ENCODE measurements at places on chromosomes 2 and 18. TPM values are rescaled to one million over a fixed set of nuclear protein-coding genes. Genes with fewer than 3 reads are reported as not detected.
A peak's percentile ranks its signal among the peaks of the same experiment; 100 is the strongest.

DNA sequence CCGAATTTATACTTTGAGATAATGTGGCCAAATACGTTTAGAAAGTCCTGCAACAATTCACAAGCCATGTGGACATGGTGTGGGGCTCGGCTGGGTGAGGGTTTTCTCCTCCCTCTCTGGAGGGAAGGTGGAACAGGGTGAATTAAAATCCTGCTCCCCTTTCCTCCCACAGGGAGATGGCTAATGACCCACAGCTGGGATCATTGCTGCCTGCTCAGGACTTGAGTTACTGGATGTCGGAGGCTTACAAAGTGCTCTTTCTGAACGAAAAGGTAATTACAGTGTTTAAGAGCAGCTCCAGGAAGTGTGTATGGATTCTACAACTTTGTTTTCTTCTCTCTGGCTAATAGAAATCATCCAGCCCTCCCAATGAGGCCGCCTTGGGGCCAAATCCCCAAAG, 97.9 kb upstream of the ALKAL2 start:
- H3K27ac ChIP-seq, result no peak overlapping the region
- no peak overlapping the region for H3K4me3 ChIP-seq
- no peaks in the 10 kb centered on the region for H3K27me3 ChIP-seq
- DNase-seq, result no peak
- H3K4me1 ChIP-seq, result no peaks in the 10 kb centered on the region
- no peaks in the 10 kb centered on the region for H3K36me3 ChIP-seq

DNA sequence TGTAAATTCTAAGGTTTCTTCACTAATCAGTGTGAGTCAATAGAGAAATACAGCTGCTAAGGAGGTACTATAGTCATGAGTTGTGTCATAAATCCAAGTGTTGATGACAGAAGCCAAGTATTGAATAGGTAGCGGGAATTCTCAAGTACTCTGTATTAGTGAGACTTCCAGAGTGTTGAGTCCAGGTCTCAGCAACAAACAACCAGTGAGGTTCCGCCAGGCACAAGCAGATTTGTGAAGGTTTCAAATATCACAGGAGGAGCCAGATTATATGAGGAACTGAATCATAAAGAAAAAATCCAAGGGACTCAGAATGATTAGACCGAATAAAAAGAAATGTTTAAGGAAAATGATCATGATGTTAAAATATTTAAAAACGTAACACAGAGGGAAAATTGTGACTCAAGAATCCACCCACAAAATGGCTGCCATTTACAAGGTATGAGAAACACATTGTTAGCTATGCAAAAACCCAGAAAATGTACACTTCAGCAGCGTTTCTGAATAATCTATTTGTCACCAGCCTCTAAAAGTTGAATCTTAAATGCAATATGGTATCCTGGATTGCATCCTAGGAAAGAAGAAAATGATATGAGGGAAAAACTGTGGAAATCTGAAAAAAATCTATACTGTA, 27.3 kb upstream of the EVA1A start:
- no peaks in the 10 kb centered on the region for H3K36me3 ChIP-seq
- H3K27me3 ChIP-seq, result peaks cover 23% of the 10 kb centered on the region
- no peak overlapping the region for H3K4me3 ChIP-seq
- no peak for DNase-seq

GRCh38 chr2:237978058-237978712, 11.4 kb downstream of the UBE2F start:
- DNase-seq, result no peak
- H3K27me3 ChIP-seq, result no peaks in the 10 kb centered on the region
- peak overlapping the region; percentile 77 for H3K27ac ChIP-seq
- H3K36me3 ChIP-seq, result peaks cover 30% of the 10 kb centered on the region
- H3K4me1 ChIP-seq, result peaks cover 58% of the 10 kb centered on the region

- no peak overlapping the region for H3K4me3 ChIP-seq
- H3K27me3 ChIP-seq, result peaks cover 11% of the 10 kb centered on the region
- no peak overlapping the region for H3K27ac ChIP-seq
These were observed 59.3 kb downstream of the ADNP2 start for GRCh38 chr18:80168346-80168745.

- H3K4me3 ChIP-seq, result no peak overlapping the region
- H3K27me3 ChIP-seq, result no peaks in the 10 kb centered on the region
- peaks cover 39% of the 10 kb centered on the region for H3K4me1 ChIP-seq
- DNase-seq, result no peak
These were observed 201.3 kb upstream of the CXCR4 start for GRCh38 chr2:136319237-136319636.

GRCh38 chr2:182319556-182320505, 107.0 kb downstream of the PDE1A start:
- no peaks in the 10 kb centered on the region for H3K4me1 ChIP-seq
- H3K27ac ChIP-seq, result no peak overlapping the region
- H3K27me3 ChIP-seq, result no peaks in the 10 kb centered on the region
- H3K36me3 ChIP-seq, result no peaks in the 10 kb centered on the region
- no peak overlapping the region for H3K4me3 ChIP-seq

DNA sequence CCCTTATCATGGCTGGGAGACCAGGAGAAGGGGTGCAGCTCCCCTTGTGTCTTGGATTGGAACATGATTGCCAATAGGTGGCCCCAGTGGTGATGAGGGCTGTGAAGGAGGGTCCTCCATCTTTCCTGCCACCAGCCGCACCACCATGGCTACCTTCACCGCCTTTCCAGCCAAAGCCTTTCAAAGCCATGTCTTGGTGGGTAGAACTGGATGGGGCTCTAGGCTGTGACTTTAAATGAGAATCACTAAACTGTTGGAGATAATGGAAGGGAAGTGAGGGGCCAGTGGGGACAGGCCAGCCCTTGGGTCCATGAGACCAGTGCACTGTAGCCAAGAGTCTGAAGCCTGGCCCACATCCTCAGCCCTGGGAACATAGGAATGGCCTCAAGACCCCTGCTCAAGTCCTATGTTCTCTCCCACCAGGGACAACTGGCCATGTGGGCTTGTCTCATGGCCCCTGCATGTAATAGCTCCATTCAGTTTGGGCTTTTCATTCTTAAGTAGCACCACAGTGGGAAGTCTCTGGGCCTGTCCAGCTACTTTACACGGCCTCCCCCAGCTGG, 345.7 kb downstream of the DYSF start:
- H3K27ac ChIP-seq, result no peak overlapping the region
- no peaks in the 10 kb centered on the region for H3K27me3 ChIP-seq
- no peak overlapping the region for H3K4me3 ChIP-seq

DNA sequence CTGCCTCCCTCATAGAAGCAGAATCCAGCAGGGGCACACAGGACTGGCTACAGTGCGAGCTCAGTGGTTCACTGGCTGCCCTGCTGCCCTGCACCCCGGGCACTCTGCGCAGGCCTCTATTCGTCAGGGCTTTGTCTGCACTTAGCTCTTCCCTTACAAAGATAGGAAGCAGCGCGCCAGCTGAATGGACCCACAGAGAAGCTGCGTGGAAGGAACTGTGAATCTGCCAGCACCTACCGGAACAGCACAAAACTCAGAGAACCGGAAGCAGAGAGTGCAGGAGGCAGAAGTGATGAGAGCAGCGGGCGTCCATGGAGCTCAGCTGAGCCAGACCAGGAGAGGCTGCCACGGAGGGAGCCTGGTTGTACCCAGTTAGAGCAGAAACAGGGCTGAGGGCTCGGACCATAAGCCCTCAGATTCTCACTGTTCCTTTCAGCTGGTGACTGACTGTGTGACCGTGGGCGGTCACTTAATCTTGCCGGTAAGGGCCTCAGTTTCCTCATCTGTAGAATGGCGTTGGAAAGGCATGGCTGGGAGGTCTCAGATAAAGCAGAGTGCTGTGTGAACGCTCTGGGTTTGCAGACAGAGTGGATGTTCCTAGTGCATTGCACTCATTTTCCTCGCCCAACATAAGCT, 23.1 kb upstream of the SLC66A3 start:
- peaks cover 12% of the 10 kb centered on the region for H3K27me3 ChIP-seq
- peak overlapping the region; percentile 61 for H3K4me3 ChIP-seq
- H3K36me3 ChIP-seq, result no peaks in the 10 kb centered on the region
- H3K27ac ChIP-seq, result peak overlapping the region; percentile 85

DNA sequence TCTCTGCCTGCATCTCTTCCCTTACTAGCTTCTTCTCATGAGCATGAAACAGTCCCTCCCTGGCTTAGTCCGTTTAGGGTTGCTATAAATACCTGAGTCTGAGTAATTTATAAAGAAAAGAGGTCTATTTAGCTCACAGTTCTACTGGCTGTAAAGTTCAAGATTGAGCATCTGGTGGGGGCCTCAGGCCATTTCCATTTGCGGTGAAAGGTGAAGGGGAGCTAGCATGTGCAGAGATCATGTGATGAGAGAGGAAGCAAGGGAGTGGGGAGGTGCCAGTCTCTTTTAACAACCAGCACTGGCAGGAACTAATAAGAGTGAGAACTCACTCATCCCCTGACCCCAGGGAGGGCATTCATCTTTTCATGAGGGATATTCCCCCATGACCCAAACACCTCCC, 26.8 kb downstream of the RHBDD1 start:
- H3K4me1 ChIP-seq, result peaks cover 8% of the 10 kb centered on the region
- no peak for DNase-seq
- H3K27ac ChIP-seq, result no peak overlapping the region
- H3K4me3 ChIP-seq, result no peak overlapping the region

DNA sequence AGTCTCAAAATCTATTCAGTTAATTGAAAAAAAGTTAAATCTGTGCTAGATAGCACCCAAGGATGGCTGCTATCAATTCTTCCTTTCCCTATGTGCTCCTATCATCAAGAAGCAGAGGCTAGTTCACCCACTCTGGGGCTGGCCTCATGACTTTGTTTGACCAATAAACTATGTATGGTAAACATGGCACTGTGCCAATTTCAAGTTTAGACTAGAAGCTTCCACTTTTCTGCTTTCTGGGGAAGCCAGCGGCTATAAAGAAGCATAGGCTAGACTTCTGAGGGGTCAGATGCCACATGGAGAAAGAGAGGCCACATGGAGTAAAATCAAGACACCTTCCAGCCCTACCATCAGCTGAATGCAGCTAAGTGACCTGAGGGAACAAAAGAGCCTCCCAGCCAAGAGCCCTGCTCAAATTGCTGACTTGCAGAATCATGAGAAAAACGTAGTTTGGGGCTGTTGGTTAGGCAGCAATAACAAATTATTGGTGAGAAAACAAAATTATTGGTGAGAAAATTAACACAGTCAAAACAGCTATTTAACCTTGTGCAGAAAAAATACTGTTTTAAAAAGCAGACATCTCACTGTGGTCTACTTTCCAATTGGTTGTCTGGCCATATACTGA, 86.5 kb upstream of the SLC14A2 start:
- no peaks in the 10 kb centered on the region for H3K27me3 ChIP-seq
- DNase-seq, result no peak
- no peaks in the 10 kb centered on the region for H3K36me3 ChIP-seq
- H3K4me3 ChIP-seq, result no peak overlapping the region
- no peak overlapping the region for H3K27ac ChIP-seq
- no peaks in the 10 kb centered on the region for H3K4me1 ChIP-seq

The TGFA gene
- 0.07 TPM for total RNA-seq

The NT5DC4 gene
- not detected for total RNA-seq
